ENCODE measurements at places on chromosomes 4 and X.

GRCh38 chr4:95358421-95358820, 190.4 kb downstream of the UNC5C start:
- no peak for DNase-seq

GRCh38 chr4:111696505-111696904, 448.7 kb upstream of the FAM241A start:
- DNase-seq: no peak

GRCh38 chrX:123830309-123830708, 29.5 kb upstream of the XIAP start:
- DNase-seq: no peak

DNA sequence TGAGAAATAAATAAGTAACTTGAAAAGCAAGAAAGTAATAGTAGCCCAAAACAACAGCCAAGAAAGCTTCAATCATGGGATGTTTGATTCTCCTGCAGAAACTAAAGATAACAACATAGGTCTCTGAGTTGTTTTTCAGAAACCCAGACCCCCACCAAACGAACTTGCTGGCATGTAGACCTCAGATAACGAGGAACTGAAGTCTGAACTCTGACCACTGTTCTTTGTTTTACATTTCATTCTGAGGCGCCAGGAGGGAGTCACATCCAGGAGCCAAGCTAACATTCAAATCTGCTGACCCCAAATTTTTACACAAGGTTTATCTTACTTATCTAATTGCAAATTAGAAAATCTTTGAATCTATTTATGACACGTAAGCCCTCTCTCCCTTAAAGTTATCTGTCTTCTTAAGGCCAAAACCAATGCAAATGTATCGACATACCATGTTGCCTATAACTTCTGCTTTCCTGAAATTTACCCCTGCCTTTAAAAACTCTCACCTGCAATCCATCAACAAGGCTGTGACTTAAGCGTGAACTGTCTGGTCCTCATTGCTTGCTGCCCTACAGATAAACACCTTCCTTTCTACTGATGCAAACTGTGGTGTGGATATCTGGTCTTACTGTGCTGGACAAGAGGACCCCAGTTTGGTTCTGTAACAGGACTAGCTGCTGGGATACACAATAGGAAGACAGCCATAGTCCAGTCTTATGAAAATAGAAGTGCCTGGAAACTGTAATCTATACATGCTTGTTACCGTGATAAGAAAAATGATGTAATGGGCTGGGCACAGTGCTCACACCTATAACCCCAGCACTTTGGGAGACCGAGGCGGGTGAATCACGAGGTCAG, 37.5 kb upstream of the NEIL3 start:
- DNase-seq: no peak

DNA sequence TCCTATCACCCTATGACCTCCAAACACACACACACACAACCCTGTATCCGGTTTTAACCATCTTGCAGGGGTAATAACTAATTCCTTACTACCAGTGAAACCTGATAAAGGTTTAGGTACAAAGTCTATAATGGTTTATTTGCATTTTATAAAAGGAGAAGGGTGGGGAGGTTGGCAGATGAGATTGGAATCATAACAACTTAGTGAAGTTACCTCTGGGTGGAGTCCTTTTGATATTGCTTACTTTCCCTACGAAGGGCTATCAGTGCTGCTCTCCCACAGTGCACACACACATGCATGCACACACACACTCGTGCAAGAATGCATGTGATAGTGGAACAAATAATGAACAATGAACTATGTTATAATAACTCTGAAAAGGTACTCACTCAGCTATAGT, 56.1 kb downstream of the CCSER1 start:
- DNase-seq: no peak

GRCh38 chr4:42923431-42923830, 30.9 kb downstream of the GRXCR1 start:
- DNase-seq: no peak

- no peak for DNase-seq
These were observed 477 bp downstream of the KLHL13 start for GRCh38 chrX:118115953-118116712.

DNA sequence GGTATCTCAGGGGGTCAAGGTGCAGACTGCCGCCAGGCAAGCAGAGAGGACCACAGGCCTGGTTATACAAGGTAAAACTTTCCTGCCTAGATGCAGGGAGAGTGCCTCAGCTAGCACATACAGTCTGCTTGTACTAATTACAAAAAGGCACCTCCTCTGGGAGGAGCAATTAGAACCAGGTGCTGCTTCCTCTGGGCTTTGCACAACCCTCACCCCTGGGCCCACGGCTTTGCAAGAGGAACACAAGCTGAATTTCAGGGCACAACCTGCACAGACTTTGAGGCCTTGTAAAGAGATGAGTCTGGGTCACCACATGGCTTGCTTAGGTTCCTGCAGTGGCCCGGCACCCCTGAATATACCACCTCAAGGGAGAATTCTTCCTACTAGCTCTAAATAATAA, 9.2 kb upstream of the CITED1 start:
- no peak for DNase-seq

- peak; percentile 17 for DNase-seq
These were observed 11.8 kb upstream of the HSD17B10 start for GRCh38 chrX:53445977-53446376.

GRCh38 chrX:85941275-85941674, 106.1 kb downstream of the CHM start:
- DNase-seq: no peak

DNA sequence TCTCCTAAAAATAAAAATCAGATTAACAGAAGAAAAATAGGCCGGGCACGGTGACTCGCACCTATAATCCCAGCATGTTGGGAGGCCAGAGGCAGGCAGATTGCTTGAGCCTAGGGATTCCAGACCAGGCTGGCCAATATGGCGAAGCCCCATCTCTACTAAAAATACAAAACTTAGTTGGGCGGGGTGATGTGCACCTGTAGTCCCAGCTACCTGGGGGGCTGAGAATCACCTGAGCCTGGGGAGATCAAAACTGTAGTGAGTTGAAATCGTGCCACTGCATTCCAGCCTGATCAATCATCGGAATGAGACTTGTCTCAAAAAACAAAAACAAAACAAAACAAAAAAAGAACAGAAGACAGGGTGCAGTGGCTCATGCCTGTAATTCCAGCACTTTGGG, 32.8 kb upstream of the NOCT start:
- no peak for DNase-seq

GRCh38 chrX:105945266-105945665, 93.3 kb downstream of the SERPINA7 start:
- DNase-seq: no peak

- no peak for DNase-seq
These were observed 172.9 kb downstream of the SLC39A8 start for GRCh38 chr4:102172341-102172740.

DNA sequence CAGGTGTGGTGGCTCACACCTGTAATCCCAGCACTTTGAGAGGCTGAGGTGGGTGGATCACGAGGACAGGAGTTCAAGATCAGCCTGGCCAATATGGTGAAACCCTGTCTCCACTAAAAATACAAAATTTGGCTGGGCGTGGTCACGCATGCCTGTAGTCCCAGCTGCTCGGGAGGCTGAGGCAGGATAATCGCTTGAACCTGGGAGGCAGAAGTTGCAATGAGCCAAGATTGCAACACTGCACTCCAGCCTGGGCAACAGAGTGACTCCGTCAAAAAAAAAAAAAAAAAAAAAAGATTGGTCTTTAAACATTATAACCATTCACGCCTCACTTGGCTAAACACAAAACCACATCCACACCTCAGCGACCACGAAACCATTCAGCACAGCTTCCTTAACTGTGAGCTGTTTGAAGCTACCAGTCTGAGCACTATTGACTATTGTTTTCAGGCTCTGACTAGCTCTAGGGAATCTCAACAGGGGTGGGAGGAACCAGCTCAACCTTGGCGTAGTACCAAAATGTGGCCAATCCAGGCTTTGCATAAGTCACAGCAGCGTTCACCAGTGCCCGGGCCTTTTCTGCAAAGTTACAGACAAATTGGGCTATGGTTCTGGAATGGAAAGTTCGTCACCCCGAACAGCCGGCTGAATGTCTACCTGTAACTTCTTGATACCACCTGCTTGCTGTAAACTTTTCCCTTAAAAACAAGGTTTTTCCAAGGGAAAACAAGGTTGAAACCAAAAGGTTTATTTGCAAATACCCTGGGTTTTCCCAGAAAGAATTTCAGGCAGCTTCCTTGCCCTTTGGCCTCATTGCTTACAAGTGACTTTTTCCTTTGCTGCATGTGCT, 73.6 kb upstream of the DHX15 start:
- no peak for DNase-seq

- DNase-seq: no peak
These were observed 234.7 kb downstream of the LDB2 start for GRCh38 chr4:16663732-16664131.

DNA sequence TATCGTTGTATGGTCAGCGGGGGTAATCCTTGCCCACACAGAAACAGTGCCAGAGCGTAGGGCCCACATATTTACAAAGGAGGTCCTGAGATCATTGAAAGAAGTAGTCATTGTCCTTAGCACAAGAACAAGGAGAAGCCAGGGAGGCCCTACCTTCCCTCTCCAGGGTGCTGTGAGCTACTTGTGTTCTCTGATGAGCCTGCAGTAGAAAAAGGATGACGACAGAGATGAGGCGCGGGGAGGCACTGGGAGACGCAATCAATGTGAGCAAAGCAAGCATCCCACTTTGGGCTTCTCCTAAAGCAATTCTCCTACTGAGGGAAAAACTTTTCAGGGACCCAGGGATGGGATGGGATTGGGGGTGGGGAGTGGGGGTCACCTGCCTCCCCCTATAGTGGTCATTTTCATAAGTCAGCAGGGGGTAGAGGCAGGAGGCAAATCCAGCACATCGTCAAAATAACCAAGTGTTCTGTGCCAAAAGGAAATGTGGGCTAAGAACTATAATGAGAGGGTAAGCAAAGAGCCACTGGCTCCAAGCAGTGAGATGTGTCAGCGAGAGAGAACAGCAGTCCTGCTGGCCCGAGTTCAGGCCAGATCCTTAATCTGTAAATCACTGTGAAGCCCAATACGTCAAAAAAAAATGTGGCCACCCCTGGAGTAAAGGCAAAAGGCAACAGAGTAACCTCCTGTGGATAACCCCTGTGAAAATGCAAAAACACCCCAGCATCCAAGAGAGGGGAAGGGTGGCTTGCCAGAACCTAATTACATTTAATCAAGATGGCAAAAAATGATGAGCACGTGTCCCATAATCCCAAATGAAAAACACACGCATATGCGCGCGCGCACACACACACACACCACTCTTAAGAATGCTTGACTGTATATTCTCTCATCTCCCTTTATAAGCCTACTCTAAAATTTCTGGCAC, 136.6 kb upstream of the HHIP start:
- no peak for DNase-seq

DNA sequence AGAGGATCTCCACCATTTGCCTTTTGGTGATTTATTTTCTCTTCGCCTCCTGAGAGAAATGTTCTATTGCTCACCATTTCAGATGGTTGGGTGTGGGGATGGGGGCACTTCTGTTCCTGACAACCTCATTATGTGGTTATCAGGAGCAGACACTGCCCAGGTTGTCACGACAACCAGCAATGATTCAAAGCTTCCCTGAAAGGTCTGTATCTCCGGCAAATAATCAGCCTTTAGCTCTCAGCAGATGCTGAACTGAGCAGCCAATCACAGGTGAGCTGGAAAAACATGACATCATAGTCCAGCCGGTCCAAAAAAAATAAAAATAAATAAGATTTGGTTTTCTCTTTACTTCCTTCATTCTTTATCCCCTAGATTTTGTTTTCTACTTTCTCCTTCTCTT, 5.5 kb upstream of the PAK3 start:
- no peak for DNase-seq

GRCh38 chrX:71144651-71145050, at the start of gene NLGN3:
TSS of gene NLGN3 (plus strand) at chrX:71144841. CDS start at chrX:71147750, 2,909 bp downstream.
- DNase-seq: no peak

- no peak for DNase-seq
These were observed 1112.4 kb downstream of the STIM2 start for GRCh38 chr4:27973056-27973455.

GRCh38 chrX:102624105-102624504, 24.8 kb downstream of the ARMCX5 start:
- DNase-seq: no peak

GRCh38 chrX:20378233-20378920, 111.7 kb upstream of the RPS6KA3 start:
- DNase-seq: no peak

- no peak for DNase-seq
These were observed 3.3 kb upstream of the TKTL2 start for GRCh38 chr4:163476761-163477438.

GRCh38 chrX:97876697-97877407, 993.1 kb downstream of the RPA4 start:
- no peak for DNase-seq

- DNase-seq: no peak
These were observed 836.6 kb upstream of the PRKX start for GRCh38 chrX:4550018-4550417.

DNA sequence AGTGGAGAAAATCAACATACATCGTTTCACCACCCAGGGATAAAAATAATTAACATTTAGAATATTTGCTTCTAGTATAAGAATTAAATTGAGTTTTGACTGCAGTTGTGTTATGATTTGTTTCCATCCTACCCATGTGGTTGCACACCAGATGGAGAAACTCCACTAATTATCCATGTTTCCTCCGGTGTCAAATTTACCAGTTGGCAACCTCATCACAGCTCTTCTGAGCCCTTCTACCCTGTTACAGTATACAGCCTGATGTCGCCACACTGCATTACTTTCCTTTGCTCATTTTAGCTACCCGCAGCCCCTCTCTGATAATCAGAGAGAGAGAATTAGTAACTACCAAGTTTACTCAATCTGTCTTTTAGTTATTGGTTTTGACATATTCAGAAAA, 411.2 kb downstream of the DTHD1 start:
- no peak for DNase-seq

GRCh38 chr4:90544532-90545045, 417.4 kb downstream of the CCSER1 start:
- no peak for DNase-seq

DNA sequence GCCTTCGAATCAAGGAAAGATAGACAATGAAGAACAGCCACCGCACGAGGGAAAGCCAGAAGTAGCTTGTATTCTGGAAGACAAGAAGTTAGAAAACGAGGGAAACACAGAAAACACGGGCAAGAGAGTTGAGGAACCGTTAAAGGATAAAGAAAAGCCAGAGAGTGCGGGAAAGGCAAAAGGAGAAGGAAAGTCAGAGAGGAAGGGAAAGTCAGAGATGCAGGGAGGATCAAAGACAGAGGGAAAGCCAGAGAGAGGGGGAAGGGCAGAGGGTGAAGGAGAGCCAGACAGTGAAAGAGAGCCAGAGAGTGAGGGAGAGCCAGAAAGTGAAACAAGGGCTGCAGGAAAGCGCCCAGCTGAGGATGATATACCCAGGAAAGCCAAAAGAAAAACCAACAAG, 1.4 kb downstream of the TCEAL2 start:
- DNase-seq: no peak

DNA sequence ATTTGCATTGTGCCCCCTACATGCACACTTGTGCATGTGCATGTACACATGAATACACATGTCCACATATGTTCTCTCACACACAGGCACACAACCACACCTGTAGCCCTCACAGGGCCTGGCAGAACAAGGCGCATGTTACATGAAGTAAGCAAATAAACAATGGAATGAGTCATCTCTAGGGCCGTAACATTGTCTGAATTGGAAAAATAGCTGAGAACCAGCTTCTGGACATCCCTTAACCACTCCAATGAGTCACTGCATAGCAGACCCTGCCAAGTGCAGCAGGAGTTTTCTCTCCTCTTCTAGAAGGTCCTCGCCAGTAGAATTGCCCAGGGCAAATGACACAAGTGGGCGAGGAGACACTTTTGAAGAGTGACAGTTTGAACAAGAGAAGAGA, 66.1 kb downstream of the MAGEA10 start:
- no peak for DNase-seq

GRCh38 chr4:57109847-57110639, at the start of gene IGFBP7:
TSS of gene IGFBP7 (minus strand) at chr4:57110385. CDS start at chr4:57110351, 34 bp downstream.
- DNase-seq: no peak

Measured in naive thymus-derived CD8-positive, alpha-beta T cell (primary cell).